HT-29 (cell line): ENCODE measurements at places on chromosomes 11 and 22.

- no peak for DNase-seq
Measured at GRCh38 chr22:26487996-26488395, 4.3 kb downstream of the SRRD start.

- DNase-seq: no peak
Measured at GRCh38 chr11:19658344-19658743, 54.3 kb upstream of the NAV2 start.

GRCh38 chr22:36194385-36194784, 7.2 kb downstream of the APOL4 start:
- no peak for DNase-seq

DNA sequence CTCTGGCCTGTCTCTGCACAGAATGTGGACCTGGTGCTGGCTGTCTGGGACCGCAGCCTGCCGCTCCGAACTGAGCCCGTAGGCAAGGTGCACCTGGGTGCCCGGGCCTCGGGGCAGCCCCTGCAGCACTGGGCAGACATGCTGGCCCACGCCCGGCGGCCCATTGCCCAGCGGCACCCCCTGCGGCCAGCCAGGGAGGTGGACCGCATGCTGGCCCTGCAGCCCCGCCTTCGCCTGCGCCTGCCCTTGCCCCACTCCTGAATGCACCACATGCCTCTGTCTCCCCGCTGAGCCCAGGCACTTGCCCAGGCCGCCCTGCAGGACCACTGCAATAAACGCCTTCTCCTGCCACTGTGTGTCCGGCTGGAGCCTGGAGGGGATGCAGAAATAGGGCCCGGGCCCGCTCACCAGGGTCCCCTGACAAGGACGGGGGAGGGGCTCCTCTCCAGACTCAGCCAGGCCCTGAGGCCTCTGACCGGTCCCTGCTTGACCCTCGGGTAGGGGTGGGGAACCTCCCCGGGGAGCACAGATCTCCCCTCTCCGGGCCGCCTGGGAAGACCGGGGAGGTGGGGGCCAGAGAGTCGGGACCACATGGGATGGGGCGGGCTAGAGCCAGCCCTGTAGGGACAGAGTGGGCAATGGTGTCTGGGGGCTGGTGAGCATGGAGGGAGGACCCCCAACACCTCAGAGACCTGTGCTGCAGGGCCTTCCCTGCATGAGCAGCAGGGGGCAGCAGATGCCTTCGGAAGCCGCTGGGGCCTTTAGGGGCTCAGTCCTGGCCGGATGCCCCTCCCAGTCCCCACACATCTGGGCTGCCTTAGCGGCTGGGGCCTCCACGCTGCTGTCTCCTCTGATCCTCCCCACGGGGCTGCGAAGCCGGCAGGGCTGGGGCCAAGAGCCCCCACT, 1.4 kb upstream of the TNNI2 start:
- DNase-seq: peak; percentile 78

GRCh38 chr11:89667001-89667400, 43.1 kb upstream of the TRIM77 start:
- no peak for DNase-seq

GRCh38 chr22:22168190-22168940, 76.2 kb upstream of the VPREB1 start:
- DNase-seq: peak; percentile 22

GRCh38 chr11:60948250-60948649, 3.7 kb downstream of the SLC15A3 start:
- DNase-seq: no peak
